ENCODE measurements at places on chromosomes 12 and 14.

- peak; percentile 17 for DNase-seq
Measured at GRCh38 chr12:19482551-19483109, 43.3 kb downstream of the AEBP2 start.

DNA sequence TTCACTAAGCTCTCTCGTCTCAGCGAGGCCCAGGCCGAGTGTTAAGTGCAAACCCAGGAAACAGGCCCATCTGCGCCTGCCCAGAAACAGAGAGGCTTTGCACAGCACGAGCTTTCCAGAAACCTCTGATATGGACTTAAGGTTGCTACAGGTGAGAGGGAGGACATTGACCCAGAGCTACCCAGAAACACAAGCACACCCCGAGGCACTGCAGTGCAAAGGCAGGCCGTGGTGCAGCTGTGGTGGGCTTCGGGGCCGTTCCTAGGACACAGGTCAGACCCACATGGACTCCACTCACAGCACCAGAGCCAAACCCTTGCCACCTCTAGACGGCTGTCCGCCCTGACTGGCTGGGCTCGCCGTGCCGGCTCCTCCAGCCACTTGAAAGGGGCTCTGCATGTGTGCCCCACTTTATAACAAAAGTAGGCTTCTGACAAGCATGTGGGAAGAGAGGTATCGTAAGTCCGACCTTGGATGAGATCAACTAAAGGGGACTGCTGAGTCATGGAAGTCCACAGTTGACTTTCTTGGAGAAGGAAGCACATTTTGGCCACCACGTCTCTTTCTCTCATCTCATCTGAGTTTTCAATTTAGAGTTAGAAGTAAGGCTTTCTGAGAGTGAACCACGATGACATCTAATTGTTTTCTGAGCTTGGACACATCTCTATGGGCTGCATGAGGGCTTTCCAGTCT, 38.2 kb downstream of the CACNA2D4 start:
- DNase-seq, result no peak

DNA sequence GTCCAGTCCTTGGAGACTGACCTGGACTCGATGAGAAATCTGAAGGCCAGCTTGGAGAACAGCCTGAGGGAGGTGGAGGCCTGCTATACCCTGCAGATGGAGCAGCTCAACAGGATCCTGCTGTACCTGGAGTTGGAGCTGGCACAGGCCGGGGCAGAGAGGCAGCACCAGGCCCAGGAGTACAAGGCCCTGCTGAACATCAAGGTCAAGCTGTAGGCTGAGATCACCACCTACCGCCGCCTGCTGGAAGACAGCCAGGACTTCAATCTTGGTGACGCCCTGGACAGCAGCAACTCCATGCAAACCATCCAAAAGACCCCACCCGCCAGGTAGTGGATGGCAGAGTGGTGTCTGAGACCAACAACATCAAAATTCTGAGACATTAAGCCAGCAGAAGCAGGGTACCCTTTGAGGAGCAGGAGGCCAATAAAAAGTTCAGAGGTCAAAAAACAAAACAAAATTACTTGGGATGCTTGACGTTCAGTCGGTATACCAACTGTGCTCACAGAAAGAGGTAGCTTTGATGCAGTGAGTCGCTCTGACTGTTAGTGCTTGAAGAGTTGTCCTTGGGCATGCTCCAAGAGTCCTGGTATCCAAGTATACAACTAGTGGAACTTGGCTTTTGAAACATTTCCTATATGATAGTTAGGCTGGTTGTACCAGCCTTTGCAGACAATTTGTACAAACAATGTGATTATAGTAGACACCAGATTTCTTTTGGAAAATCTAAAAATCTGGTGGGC, 4.8 kb downstream of the MED6 start:
- no peak for DNase-seq

- no peak for DNase-seq
Measured at GRCh38 chr12:66808606-66809005, 129.7 kb upstream of the GRIP1 start.

DNA sequence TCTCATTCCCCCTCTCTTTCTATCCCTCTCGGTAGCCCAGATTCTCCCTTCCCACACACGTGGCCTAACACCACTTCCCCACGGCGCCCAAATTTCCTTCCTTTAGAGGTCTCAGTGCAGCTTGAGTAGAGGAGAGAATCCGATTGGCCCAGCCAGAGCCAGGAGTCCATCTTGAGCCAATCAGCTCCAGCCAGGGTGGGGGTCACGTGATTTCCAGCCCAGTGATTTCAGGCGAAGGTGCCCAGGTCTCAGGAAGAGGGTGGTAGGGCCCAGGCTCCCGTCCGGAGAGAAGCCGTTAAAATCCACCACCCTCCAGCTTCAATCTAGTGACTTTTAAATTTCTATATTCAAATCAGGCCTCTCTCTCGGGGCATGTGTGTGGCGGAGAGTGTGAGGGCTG, 45.2 kb upstream of the MYL2 start:
- no peak for DNase-seq

- no peak for DNase-seq
Measured at GRCh38 chr14:95045106-95045701, 112.1 kb downstream of the DICER1 start.

DNA sequence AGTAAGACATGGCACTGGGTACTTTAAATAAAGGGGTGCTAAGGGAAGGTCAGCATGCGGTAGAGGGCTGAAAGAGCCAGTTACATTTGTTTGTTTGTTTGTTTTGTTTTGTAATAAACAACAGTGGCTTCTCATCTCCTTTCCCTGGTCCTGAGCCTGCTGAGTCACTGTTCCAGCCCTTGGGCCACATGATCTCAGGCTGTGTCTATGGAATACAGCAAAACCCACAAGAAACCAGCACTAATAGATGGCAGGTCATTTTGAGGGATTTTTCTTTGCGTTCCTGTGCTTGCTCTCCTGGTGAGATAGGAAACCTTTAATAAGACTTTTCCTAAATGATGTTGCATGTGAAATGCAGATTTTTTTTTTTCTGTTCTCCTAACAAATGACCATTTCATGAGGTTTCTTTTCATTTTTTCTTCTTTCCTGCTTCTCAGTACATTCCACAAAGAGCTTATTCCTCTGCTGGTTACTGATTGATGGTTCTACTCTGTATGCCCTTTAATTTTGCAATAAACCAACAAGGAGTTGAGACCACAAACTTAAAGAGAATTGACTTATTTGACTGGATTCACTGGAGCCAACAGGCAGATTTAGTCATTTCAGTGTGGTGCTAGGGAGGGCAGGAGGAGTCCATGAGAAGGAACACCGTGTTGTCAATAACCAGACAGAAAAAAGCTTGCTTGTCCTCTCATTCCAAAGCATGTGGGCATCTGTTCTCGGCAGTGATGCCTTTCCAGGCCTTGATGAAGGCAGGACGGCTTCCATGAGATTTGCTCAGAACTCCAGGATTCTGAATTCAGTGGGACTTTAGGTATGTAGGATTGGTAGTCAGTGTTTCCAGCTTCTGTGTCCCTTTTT, 459.2 kb downstream of the RAD51B start:
- DNase-seq, result no peak

- DNase-seq, result no peak
Measured at GRCh38 chr12:91722072-91722471, 423.6 kb downstream of the BTG1 start.

DNA sequence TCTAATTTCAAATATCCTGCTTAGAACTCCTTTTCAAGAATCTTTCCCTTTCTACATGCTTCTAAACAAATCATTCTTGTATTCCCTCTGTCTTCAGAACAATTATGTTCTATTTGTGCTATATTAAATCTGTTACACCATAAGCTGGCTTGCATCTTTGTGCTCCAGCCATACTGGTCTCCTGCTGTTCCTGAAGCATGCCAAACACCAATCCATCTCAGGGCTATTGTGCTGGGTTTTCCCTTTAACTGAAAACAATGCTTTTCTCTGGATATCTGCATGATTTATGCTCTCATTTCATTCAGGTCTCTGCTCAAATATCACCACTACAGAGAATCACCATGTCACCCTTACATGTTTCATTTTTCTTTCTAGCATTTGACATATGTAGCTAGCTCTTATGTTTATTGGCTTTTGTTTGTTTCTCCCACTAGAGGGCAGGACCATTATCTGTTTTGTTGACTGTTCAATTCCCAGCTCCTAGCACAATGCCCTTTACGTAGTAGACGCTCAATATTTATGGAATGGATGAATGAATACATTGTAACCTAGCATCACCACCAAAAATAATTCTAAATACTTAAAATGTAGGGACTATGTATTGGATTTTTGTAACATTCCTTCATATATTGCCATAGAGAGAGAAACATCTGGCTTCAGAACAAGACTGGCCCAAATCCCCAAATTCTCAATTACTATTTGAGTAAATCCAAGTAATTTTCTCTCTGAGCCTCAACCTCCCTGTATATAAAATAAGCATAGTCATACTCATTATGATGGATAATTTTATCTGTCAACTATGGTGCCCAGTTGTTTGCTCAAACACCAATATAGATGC, 302.0 kb upstream of the SYT1 start:
- DNase-seq, result no peak

DNA sequence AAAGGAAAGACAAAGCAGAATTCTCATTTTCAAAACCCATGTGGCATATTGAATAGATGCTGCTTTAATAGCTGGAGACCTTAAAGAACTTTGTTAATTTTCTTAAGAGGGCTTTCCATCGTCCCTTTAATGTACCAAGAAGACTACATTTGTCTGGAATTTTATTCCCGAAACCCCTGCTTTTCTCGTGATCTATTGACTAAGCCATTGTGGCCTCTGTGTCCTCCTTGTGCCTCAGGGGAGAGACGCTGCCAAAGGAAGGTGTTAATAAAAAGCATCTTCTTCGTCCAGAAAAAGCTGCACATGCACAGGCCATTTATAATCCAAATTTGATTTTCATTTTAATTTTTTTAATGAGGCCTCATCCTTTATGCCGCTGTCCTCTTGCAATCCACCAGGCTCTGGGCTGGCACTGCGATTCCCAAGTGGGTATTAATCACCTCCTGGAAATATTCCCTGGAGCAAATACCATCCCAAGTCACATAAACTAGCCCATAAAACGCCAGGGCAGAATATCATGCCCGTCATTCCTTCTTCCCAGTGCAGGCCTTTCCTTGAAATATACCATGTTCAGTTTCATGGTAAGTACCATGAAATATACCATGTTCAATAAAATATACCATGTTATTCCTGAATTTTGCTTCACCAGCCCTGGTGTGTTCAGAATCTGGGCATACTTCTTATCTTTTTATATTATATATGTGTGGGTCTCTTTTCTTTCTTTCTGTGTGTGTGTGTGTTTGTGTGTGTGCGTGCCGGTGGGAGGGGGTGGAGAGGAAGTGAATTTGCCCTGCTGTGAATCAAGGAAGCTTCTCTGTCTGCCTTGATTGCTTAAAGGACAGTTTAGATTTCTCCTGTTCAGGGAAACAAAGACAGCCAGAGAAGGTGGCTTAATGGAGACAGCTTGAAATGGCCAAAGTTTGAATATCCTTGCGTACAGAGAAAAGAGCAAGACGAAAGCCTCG, 147.6 kb downstream of the PHETA1 start:
- no peak for DNase-seq

- no peak for DNase-seq
Measured at GRCh38 chr14:75675265-75675960, 14.4 kb downstream of the TTLL5 start.

GRCh38 chr12:101209319-101210302, at the start of gene SLC5A8:
Gene SLC5A8, minus strand, starts transcription at chr12:101210238. Its CDS starts 390 bp downstream, at chr12:101209848.
- no peak for DNase-seq

- no peak for DNase-seq
Measured at GRCh38 chr14:68939893-68940613, 39.0 kb downstream of the ACTN1 start.

DNA sequence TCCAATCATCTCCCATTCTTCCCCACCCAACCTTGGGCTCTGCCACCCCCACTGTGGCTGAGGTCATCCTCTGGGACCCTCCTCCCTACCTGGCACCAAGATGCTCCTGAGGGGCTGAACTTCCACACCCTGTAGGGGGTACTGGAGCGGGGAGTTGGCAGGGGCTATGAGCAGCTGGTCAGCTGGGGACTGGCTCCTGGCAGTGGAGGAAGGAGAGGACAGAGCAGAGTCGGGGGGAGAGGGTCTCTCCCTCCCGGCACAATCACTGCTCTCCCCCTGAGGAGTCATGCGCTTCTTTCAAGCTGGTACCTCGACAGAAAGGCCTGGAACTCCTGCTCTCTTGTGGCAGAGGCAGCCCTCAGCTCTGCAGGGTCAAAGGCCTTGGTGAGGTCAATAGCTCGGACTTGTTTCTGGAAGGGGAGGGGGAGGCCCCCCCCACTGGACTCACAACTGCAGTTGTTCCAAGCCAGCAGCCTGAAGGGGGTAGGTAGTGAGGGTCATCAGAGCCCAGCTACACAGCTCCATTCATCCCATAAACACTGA, 2.0 kb downstream of the B4GALNT1 start:
- no peak for DNase-seq

GRCh38 chr14:55720796-55721195, 140.8 kb downstream of the KTN1 start:
- DNase-seq, result no peak

DNA sequence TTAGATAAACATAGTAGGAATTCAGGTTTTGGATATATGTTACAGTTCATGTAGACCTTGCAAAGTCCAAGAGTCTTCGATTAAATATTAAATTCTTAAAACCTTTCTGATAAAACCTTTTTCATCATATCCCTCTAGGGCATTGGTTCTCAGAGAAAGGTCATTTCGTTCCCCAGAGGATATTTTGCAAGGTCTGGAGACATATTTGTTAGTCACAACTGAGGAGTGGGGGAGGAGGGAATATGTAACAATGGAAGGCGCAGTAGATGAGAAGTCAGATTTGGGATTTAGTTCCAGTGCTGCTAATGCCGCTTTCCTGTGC, 5.3 kb downstream of the TMEM253 start:
- no peak for DNase-seq

DNA sequence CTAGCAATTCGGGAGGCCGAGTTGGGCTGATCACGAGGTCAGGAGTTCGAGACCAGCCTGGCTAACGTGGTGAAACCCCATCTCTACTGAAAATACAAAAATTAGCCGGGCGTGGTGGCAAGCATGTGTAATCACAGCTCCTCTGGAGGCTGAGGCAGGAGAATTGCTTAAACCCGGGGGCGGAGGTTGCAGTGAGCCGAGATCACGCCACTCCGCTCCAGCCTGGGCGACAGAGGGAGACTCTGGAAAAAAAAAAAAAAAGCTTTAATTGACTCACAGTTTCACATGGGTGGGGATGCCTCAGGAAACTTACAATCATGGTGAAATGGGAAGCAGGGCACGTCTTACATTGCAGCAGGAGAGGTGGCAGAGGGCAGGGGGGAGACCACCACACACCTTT, 30.6 kb upstream of the SLC2A3 start:
- DNase-seq, result no peak

DNA sequence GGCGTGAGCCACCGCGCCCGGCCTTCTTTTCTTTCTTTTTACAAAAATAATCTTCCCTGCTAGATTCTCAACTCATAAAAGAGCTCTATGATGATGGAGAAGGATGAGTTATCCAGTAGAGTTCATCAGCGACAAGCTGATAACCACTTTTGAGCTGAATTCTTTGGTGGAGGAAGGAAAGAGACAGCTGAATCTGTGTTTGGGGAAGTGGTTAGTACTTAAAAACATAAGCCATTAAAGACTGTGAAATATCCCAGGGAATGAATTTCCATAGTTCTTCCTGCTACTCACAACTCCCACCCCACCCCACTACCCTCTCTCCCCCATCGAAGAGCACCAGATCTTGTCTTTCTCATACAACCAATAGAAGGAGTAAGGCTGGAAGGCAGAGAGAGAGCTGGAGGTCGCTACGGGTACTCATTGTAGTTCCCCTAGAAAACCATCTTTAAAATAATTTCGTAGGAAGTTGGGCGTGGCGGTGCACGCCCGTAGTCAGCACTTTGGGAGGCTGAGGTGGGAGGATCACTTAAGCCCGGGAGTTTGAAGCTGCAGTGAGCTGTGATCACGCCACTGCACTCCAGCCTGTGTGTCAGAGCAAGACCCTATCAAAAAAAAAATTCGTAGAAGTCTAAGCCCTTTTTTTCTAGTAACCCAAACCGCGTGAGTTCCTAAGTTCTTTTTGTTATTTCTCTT, 647 bp upstream of the ESPL1 start:
- no peak for DNase-seq

- no peak for DNase-seq
Measured at GRCh38 chr12:6936636-6937480, 6.8 kb upstream of the RNU7-1 start.
